ENCODE measurements at places on chromosomes 16 and 17.

GRCh38 chr17:75288770-75289114, 491 bp downstream of the SLC25A19 start:
- DNase-seq, result no peak

GRCh38 chr16:85054948-85055492, 27.4 kb downstream of the KIAA0513 start:
- DNase-seq, result no peak

DNA sequence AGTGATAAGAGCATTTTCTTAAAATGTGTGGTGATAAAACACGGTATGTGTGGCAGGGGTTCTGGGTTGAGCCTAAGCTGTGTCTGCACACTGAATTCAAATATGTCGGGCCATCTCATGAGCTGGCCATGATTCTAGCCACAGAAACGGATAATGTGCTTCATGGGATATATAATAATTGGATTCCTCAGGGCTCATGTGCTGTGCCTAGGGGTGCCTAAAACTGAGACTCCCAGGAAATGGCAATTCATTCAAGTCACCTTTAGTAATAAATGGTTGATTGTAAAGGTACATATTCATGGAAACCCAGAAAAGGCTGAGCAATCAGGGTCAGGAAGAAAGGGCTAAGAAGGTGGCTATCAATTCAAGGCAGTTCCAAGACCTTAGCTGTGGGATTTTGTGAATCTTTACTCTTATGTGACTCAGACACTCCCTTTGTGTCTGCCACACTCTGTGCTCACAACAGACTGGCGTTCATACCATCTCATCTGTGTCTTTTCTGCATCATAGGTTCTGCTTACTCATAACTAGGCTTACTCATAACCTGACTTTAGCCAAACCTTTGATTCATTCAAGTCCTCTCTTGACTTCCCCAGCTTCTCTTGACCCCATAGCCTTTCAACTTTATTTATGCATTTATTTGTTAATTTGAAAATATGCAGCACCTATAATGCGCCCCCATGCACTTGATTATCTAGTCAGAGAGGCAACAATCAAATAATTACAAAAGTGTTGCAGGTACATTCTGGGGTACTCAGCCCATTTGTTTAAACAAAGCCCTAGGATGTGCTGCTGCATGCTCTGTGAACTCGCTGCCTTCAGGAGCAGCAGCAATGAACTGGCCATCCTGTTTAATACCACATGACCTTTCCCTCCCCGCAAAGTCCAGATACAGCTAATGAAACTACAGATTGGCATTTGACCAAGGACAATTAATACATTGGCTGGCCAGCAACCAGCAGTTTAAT, 28.4 kb upstream of the MED13 start:
- DNase-seq, result peak; percentile 48

DNA sequence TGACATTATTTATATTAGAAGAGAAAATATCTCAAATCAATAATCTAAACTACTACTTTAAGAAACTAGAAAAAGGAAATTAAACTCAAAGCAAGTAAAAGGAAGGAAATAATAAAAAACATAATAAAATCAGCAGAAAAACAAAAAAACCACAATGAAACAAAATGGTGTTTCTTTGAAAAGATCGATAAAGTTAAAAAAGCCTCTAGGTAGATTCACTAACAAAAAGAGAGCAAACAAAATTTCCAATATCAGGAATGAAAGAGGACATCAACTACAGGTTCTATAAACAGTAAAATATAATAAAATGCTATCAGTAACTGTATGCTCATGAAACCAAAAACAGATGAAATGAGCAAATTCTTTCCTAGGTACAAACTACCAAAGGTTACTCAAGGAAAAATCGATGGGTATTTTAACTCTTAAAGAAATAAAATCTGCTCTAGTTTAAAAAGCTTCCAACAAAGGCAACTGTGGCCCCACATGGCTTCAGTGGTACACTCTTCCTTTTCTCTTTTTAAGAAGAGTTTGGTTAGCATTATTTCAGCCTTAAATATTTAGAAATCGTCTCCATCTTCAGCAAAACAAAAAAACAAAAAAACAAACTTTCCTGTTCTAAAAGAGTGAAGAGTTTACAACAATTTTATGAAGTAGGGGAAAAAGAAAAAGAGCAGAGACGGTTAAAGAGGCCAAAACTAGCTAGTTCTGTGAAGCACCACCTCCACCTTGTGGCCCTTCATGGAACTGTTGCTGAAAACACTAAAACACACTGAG, 102.2 kb downstream of the TRIM37 start:
- peak; percentile 55 for DNase-seq

DNA sequence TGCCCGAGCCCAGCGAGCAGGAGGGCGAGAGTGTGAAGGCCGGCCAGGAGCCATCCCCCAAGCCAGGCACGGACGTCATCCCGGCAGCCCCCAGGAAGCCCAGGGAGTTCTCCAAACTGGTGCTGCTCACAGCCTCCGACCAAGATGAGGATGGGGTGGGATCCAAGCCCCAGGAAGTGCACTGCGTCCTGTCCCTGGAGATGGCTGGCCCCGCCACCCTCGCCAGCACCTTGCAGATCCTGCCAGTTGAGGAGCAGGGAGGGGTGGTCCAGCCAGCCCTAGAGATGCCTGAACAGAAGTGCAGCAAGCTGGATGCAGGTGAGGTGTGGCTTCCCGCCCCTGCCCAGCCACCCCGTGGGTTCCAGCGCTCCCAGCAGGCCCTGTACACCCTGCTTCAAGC, 18.0 kb downstream of the FLYWCH1 start:
- DNase-seq, result no peak

DNA sequence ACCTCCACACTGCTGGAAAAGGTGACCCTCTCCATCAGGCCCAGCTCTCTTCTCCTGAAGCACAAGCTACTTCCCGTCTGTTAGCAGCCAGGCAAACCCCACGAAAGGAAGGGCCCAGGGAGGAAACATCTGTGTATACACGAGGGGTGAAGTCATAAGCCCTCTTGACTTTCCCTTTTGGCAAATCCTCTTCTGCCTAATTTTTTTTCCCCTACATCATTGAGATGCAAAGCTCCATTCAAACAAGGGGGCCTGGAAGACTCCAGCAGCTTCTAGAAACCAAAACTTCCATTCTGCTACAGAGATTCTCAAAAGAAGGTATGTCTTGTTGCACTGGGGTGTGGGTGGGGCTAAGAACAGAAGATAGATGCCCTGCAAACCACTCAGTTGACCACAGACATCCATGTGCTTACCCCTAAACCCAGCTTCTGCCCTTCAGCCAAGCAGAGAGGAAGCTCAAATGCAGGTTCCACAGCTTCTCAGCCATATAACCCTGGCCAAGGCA, 145.6 kb upstream of the RCVRN start:
- DNase-seq, result peak; percentile 88

DNA sequence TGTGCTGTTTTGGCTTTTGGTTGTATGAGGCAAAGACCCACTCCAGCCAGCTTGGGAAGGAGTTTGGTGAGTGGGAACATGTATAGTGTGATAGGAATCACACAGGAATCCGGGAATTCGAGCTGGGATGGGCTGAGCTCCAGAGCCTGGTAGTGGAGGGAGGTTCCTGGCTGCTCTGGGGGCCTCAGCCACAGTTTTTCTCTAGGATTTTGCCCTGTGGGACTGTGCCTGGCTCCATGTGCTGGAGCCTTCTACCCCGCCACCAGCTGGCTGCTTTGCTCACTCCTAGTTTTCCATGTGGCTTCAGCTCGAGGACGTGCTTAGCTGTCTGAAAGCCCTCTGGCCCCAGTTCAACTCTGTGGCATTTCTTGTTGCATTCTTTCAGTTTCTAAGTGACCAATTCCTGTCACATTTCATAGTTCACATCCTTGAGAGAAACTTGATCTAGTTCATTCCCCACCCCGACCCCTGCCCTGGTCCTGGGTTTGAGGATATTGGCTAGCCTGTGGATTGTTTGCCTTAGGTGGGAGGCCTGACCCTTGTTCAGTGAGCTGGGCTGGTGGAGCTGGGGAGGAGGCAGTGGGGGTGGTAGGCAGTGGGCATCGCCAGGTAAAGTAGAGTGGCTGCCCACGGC, 5.0 kb downstream of the SEC14L1 start:
- DNase-seq, result peak; percentile 77

Measured in inflammatory macrophage treated with lipopolysaccharide for 4 hours (primary cell).